Amniotic stem cell (primary cell): ENCODE measurements at places on chromosomes 6 and 20.

DNA sequence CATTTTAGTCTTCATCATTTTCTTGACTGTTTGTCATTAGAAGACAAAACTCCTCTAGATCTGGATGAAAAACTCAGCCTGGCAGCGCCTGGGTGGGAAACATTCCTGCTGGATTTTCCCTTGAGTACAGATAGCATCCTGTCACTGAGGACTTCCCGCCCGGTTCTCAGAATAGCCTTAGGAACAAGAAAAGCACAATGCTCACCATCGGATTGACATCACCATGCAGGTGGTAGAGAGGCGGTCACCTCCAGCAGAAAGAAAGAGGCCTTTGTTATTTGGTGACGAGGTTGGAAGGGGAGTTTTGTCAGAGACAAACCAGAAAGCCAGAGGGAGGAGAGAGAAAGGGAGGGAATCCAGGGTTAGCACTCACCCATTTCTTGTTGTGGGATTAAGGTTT lies 39.8 kb downstream of the KIF25 start:
- DNase-seq = no peak

GRCh38 chr6:38483526-38483925 lies 156.2 kb downstream of the BTBD9 start:
- no peak for DNase-seq

GRCh38 chr20:45970646-45971424 lies 1.2 kb downstream of the ZNF335 start:
- no peak for DNase-seq

DNA sequence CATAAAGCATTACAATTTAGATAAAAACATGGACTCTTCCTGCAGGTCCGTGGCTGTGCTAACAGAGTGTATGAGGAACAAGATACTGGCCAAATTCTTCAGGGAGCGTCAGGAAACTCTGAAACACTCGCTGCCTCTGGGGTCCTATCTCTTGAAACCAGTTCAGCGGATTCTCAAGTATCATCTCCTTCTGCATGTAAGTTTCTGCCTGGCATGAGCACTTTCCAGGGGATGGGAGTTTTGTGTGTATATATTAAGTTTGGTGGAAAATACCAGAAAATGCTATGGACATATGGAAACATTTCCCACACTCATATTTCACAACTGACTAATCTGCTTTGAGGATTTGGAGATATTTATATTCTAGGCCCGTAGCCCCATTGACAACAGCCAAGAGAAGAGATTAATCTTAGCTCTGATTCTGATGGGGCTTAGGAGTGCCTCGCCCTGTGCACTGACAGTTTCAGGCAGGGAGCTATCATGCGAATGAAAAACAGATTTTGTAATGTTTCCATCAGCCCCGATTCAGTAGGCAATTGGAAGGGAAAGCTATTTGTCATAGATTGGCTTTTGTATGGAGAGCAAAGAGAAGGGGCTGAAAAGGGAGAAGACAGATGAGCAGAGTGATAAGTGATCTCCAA lies 64.7 kb upstream of the MTHFD1L start:
- DNase-seq = peak; percentile 21

DNA sequence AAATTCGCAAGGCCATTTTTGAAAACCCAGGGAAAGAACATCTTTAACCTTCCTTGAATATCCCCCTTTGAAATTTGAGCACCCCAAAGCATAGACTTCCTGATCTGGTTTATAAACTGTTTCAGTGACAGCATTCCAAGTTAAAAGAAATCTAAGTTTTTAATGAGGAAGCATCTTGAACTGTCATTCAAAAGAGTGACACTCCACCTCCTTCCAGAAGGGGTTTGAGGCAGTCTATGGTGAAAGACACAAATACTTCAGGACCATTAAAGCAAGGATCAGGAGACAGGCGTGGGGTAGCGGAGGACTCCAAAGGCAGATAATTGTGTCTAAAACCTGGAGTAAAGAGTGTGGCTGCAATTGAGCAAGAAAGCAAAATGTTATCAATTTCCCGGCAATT lies 691 bp downstream of the GHRH start:
- no peak for DNase-seq

GRCh38 chr20:49630396-49630951 lies 62.5 kb upstream of the PTGIS start:
- no peak for DNase-seq

DNA sequence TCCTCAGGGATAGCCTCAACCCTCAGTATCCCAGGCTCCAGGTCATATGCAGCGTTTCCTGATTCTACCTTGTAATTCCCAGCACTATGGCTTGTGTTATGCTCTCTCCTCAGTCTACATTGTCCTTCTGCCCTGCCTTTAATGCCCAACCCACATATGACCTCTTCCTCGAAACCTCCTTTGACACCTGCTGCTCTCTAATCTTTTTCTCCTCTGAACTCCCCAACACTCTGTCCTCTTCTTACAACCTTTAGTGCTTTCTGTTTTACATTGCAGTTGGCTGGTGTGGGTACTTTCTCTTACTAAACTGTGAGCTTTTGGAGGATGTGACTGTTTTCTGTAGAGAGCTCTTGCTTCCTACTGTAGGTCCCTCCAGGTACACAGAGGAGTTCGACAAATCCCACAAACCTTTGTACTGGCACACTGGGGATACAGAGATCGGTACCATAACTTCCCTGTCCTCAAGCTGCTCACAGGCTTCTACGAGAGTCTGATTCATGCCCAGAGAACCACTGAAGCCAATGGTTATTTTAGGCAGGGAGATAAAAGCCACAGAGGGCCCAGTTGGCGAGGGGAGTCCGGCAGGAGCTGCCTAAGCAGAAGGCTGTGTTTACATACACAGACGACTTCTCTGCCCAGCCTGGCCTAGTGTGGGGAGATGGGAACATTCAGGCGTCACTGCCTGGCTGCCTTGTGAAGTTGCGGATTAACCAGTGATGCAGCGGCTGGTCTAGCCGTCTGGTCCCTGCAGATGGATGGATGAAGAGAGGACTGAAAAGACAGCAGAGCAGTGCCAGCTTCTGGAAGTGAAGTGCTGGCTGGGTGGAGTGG lies 8.4 kb upstream of the EPB41L1 start:
- DNase-seq = no peak

DNA sequence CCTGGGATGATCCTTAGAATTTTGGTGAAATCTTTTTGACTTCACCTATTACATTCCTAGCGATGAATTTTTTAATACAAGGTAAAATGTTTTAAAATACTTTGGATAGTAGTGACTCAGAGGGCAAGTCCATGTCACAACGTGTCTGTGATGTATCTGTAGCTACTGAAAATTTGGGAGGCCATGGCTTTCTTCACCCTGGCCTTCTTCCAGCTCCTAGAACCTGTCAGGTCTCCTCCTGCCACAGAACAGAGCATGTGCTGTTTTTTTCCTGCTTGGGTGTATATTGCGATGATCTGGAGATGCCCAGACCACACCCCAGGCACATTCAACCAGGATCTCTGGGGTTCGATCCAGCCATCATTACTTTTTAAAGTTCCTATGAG lies 194.4 kb downstream of the BTBD3 start:
- no peak for DNase-seq

DNA sequence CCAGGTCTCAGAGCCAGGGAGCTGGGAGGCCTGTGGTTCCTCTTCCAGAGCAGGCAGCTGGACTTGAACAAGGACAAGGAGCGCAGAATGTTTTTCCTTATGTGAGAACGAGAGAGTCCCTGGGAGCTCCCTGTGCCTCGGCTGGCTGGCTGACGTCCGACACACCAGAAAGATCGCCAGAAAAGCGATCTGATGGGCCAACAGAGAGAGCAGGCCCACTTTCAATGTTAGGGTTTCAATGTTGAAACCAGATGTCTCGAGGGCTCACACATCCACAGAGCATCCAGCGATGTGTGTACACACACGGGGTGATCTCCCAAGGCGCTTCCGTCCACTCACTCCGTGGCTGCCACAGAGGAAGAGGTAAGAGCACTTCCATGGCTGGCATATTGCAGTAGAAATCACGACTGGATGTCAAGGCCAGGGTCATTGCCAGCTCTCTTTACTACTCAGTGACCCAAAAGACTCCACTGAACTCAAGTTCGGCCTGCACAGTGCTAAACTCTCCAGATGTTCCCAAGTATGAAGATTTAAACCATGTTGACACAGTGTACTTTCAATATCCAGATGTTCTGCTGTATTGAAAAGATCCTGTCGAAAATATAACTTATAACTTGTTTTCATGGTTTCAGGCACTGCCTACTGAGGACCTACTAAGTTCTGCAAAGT lies 70.8 kb upstream of the FOXC1 start:
- DNase-seq = no peak

- peak; percentile 13 for DNase-seq
Measured at GRCh38 chr6:23659125-23659524, 466.9 kb upstream of the NRSN1 start.

- peak; percentile 90 for DNase-seq
Measured at GRCh38 chr20:51456511-51457509, 85.7 kb downstream of the NFATC2 start.

- DNase-seq = no peak
Measured at GRCh38 chr6:155264693-155265320, 994 bp downstream of the CLDN20 start.

GRCh38 chr6:28634411-28634760 lies 108.7 kb downstream of the GPX5 start:
- DNase-seq = no peak
